Pulmonary artery endothelial cell (primary cell): ENCODE measurements at places on chromosomes 11 and 22.

- DNase-seq: no peak
These were observed 8.5 kb downstream of the TMEM132A start for GRCh38 chr11:60932605-60933356.

GRCh38 chr22:24894220-24894975, 52.1 kb downstream of the LHFPL7 start:
- peak; percentile 92 for DNase-seq

- DNase-seq: no peak
These were observed 100.3 kb downstream of the CCDC83 start for GRCh38 chr11:85955531-85955930.

DNA sequence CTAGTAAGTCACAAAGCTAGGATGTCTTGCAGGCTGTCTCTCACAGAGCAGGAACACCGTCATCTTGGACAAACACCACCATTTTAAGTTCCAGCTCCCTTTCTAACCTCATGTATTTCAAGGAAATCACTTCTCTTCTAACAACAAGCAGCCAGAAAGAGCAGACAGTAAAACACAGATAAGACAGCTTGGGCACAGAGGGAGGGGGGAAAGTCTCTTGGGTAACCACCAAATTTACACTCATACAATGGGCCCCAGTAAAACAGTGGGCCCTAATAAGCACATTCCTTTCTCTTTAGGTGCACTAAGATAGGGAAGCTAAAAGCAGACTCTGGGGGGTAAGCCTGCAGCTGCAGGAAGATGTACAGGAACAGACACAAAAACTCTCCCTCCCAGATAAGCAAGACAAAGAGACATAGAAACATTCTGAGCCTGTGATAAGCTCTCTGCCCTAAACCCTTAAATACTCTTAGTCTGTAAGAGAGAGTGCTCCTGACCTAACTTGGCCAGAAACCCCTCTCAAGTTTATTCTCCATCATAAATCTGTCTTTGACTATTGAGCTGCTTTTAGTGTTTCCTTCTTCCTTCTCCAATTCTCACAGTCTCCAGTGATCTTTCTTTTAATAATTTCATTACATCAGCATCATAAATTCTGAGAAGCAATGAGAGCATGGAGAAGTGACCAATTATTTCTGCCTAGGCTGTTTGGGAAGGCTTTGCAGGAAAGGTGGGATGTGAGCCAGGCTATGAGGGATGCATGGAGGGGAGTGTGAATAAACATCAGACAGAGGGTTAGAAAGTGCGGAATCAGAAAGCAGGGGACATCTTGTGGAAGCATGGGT, 7.4 kb downstream of the OR10D3 start:
- DNase-seq: no peak

DNA sequence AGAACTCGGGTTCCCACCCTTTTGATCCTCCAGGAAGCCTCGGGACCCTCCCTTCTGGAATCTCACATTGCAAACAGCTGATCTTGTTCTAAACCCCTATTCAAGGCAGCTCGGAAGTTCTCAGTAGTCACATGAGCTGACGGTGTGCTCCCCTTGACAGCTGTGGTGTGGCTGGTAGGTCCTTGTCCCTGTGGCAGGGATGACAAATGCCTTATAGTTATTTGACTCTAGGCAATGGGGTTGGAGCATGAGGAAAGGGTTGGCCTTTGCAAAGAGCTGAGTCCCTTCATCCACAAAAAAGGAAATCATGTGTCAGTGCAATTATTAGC, 23.6 kb downstream of the EIF4G2 start:
- DNase-seq: no peak

- no peak for DNase-seq
These were observed 61.8 kb upstream of the SUSD2 start for GRCh38 chr22:24119476-24119875.

- DNase-seq: no peak
These were observed 51.5 kb upstream of the RAB1B start for GRCh38 chr11:66216911-66217310.

DNA sequence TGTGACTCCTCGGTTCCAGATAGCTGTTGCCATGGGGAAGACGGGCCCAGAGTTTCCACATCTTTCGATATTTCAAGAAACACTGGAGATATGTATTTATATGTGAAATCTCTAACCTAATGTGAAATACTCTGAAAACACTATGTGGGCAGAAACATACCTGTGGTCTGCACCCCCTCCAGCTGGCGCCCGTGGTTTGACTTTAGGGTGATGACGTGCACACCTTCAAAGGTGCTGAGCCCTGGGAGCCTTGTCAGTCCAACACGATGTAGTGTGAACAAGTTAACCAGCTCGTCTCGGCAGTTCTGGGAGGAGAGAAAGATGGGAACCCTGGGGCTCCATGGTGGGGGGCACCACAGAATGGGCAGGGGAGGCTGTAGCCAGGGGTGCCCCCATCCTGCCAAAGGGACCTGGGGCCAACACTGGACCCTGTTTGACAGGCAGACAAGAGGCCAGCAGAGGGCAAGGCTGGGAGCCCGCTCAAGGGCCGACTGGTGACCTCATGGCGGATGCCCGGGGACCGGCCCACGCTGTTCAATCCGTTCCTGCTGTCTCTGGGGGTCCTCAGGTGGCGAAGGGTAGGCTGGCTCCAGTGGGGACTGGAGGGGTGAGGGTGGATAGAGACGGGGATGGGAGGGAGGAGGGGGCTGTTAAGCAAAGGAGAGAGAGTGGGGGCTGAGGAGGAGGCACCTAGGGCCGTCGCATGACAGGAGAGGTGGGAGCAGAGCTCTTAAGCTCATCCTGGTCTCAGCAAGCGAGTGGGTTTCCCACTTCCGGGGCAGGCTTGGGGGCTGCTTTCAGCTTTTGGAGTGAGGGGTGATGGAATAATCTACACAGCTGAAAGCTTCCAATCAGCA, 43.8 kb downstream of the TRIOBP start:
- no peak for DNase-seq

GRCh38 chr11:47175746-47176327, 842 bp downstream of the ARFGAP2 start:
- no peak for DNase-seq

GRCh38 chr11:30436801-30437200, 113.9 kb downstream of the ARL14EP start:
- DNase-seq: no peak

DNA sequence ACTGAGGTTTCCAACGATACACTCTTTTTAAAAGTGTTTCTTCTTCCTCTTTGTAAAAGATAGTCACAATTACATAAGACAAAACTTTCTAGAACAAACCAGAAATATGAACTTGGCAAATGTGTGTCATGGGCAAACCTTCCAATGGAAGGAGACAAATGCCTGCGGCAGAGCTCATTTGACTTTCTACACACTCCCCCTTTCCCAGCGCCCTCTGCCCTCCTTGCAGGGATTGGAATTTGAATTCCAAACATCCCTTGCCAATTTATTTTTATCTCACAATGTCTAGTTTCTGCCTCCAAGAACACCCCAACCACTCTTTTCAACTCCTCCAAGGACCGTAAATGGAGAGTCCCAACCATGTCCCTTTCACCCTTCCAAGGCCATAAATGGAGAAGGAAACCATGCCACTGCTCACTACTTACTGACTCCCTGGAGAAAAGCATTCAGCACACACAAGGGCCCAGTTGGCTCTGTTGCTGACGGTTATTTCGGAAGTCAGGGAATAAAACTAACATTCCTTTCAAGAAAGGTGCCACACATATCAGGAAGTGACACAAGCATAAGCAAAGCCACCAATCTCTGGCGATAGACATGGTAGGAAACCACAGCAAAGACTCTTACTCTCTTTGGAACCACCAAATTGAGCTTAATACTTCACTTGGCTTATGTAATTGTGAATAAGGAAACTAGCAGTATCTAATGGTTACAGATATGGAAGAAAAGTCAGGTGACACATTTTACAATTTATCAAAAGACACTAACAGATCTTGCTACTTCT, 15.0 kb upstream of the ESAM start:
- DNase-seq: no peak

GRCh38 chr11:65194564-65194963, 12.8 kb downstream of the CAPN1 start:
- DNase-seq: no peak

- peak; percentile 19 for DNase-seq
These were observed 60.4 kb downstream of the LARGE2 start for GRCh38 chr11:45982656-45983470.

DNA sequence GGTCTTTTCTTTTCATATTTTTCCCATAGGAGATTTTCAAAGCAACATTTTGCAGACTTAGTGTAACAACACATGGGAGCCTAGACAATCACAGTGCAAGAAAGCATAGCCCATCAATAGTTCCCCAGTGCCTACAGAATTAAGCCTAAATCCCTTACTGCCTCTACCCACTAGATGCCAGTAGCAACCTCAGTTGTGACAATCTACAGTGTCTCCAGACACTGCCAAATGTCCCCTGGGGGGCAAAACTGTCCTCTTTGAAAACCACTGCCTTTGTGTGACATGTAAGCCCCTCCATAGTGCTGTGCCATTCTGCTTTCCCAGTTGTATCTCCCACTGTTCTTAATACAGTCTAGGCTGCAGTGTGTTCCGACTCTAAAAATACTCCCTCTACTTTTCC, 1329.0 kb downstream of the LRRC4C start:
- DNase-seq: no peak

DNA sequence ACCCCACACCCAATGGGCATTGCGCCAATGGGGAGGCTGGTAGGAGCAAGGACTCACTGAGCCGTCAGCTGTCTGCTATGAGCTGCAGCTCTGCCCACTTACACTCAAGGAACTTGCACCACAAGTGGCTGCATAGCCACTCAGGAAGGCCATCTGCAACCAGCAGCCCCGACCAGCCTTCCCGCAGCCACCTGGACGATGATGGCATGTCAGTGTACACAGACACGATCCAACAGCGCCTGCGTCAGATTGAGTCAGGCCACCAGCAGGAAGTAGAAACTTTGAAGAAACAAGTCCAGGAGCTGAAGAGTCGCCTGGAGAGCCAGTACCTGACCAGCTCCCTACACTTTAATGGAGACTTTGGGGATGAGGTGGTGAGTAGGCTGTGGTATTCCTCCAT, 59.8 kb upstream of the HORMAD2 start:
- DNase-seq: no peak

GRCh38 chr22:50260434-50260800, 1.1 kb downstream of the MAPK12 start:
- no peak for DNase-seq

GRCh38 chr22:30161051-30161469, 80.8 kb downstream of the HORMAD2 start:
- DNase-seq: no peak

DNA sequence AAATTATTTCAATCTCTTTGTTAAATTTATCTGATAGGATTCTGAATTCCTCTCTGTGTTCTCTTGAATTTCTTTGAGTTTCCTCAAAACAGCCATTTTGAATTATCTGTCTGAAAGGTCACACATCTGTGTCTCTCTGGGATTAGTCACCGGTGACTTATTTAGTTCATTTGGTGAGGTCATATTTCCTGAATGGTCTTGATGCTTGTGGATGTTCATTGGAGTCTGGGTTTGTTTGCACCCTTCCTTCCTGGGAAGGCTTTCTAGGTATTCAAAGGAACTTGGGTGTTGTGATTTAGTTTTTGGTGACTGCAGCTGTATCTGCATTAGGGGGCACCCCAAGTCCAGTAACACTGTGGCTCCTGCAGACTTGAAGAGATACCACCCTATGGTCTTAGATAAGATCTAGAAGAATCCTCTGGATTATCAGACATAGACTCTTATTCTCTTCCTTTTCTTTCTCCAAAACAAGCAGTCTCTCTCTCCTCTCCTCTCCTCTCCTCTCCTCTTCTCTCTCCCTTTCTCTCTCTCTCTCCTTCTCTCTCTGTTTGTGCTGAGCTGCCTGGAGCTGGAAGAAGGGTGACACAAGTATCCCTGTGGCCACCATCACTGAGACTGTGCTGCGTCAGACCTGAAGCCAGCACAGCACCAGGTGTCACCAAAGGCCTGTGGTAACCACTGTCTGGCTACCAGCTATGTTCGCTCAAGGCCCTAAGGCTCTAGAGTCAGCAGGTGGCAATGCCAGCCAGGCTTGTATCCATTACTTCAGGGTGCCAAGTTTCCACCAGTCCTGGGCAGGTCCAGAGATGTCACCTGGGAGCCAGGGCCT, 3.3 kb upstream of the HEPN1 start:
- DNase-seq: no peak

DNA sequence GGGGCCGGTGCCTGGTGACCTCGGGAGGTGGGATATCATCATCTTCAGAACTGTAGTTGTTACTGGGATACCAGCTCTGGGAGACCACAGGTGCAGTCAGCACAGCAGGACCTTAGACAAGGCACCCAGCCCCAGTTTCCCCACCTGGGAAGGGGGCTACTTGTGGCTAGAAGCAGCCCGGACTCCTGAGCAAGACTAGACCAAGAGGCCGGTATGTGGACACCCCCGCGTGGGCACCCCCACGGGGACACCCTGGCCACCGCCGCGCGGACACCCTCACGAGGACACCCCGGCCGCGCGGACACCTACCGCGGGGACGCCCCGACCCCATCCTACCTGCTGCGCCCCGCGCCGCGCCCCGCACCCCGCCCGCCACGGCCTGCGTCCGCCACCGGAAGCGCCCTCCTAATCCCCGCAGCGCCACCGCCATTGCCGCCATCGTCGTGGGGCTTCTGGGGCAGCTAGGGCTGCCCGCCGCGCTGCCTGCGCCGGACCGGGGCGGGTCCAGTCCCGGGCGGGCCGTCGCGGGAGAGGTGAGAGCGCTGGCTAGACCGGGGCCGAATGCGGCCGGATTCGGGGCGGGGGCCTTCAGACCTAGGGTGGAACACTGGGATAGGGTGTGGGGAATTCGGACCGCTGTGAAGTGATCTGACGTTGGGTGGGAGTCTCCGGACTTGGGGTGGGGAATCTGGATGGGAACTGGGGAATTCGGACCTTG, at the start of the genes COMT and TXNRD2:
Gene COMT (plus strand): TSS at position 408 of the 718 bp plus-strand sequence. CDS start 20,755 bp downstream, outside the sequence.
Gene TXNRD2 (minus strand): TSS at position 454 of the 718 bp plus-strand sequence. CDS start 15 bp downstream, at position 439.
- DNase-seq: no peak

DNA sequence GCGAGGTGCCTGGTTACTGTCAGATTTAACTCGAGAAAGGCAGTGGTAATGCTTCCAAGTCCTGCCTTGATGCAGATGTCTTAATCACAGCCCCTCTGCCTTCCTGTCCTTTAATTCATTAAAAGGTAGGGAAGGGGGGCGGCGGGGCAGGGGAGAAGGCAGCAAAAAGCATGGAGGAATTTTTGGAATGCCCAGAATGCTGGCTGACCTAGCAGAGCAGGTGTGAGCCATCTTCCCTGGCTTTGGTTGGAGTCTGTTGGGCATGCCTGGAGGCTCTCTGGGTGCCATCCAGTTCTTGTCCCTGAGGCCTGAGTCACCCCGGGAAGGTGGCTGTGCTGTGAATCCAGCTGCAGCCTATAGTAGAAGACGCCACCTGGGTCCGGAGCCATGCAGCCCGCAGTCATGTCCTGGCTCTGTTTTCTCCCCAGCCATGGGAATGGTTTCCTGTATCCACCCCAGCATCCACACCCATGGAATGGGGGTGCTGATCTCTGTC, 15.6 kb downstream of the KIAA1671 start:
- DNase-seq: no peak

GRCh38 chr11:126918556-126918955, 82.0 kb downstream of the KIRREL3 start:
- DNase-seq: no peak

- peak; percentile 91 for DNase-seq
These were observed 59.4 kb upstream of the A4GALT start for GRCh38 chr22:42780070-42780540.

GRCh38 chr11:75959540-75959939, 144.5 kb downstream of the UVRAG start:
- no peak for DNase-seq
